Erythroblast (primary cell): ENCODE measurements at places on chromosomes 4 and X.

- DNase-seq, result no peak
These were observed 265.4 kb upstream of the TET2 start for GRCh38 chr4:104881136-104881886.

GRCh38 chr4:11632025-11632424 lies 203.3 kb upstream of the HS3ST1 start:
- no peak for DNase-seq

- no peak for DNase-seq
These were observed 745.4 kb downstream of the TECRL start for GRCh38 chr4:63663870-63664269.

GRCh38 chrX:40272776-40273175 lies 175.0 kb upstream of the BCOR start:
- DNase-seq, result no peak

- DNase-seq, result no peak
These were observed 185.6 kb upstream of the BANK1 start for GRCh38 chr4:101604976-101605375.

GRCh38 chr4:56186808-56187523 lies 200.3 kb downstream of the AASDH start:
- DNase-seq, result no peak

- DNase-seq, result no peak
These were observed 178.7 kb downstream of the CHIC2 start for GRCh38 chr4:53885668-53886067.

GRCh38 chrX:20271730-20272129 lies 5.0 kb upstream of the RPS6KA3 start:
- DNase-seq, result no peak

- no peak for DNase-seq
These were observed 8.8 kb upstream of the GALNT7 start for GRCh38 chr4:173159791-173160190.

GRCh38 chr4:11178433-11178832 lies 250.3 kb downstream of the HS3ST1 start:
- DNase-seq, result no peak

DNA sequence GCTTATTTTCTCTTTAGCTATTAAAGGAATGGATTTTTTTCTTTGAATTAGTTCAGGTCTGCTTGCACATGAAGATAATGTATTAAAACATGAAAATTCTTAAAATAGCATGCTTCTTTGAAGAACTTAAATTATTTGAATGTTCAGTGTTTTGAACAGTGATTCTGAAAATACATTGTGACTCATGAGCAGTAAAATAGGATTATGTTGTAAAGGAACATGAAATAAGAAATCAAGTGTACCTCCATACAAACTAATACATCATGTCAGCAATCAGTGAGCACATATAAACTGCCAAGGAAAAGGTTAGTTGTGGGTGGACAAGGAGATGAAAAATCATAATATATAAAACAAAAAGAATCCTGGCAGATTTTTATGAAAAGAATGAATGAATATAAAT lies 66.1 kb downstream of the SNX25 start:
- DNase-seq, result no peak

GRCh38 chr4:78779280-78779679 lies 3.1 kb downstream of the BMP2K start:
- DNase-seq, result peak; percentile 75

- no peak for DNase-seq
These were observed 248.6 kb upstream of the VEGFC start for GRCh38 chr4:177041356-177041755.

DNA sequence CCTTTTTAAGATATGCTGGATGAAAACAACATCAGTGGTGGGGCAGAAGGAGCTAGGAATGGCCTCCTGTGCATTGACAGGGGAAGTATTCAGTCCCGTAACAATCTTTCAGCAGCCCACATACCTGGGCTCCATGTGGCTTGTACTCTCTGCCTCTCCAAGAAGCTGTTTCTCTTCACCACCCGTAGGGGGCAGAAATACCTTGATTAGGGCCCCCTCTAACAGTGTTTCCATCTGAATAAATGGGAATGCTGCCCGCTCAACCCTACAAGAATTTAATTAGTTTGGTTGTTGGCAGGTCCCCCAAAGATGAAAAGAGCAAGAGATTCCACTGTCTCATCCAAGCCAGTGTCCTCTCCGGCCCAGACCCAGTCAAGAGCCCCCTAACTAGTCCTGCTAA lies 155.2 kb downstream of the SMIM20 start:
- DNase-seq, result peak; percentile 4

DNA sequence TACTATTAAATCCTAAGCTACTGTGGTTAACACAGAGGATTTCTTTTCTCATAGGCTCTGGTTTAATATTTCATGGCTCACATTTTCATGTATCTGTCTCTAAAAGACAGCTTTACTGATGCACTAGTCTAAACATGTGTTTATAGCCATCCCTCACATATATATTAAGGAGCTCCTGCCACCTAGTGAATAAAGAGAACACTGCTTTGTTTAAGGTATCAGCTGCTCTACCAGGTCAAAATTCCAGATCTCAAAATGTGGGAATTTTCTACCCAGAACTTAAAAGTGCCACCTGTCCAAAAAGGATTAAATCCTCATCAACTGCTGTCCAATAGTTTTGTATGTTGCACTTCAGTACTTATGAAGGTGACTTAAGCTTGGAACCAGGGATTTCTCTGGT lies 188.5 kb upstream of the TEX13C start:
- DNase-seq, result peak; percentile 2

GRCh38 chrX:53244610-53245009 lies 19.6 kb upstream of the KDM5C start:
- DNase-seq, result no peak

GRCh38 chr4:120857312-120857711 lies 65.2 kb downstream of the PRDM5 start:
- DNase-seq, result no peak

GRCh38 chr4:142818031-142818430 lies 28.1 kb downstream of the INPP4B start:
- no peak for DNase-seq

- no peak for DNase-seq
These were observed 72.4 kb downstream of the FRAS1 start for GRCh38 chr4:78129383-78130108.

DNA sequence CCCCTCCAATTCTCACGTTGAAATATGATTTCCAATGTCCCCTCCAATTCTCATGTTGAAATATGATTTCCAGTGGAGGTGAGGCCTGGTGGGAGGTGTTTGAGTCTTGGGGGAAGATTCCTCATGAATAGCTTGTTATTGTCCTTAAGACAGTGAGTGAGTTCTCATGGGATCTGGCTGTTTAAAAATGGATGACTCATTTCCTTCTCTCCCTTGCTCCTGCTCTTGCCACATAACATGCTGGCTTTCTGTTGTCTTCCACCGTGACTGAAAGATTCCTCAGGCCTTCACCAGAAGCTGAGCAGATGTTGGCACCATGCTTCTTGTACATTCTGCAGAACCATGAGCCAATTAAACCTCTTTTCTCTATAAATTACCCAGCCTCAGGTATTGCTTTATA lies 346.8 kb upstream of the TECRL start:
- DNase-seq, result no peak
